ENCODE measurements at places on chromosomes 3 and 15. TPM values are rescaled to one million over a fixed set of nuclear protein-coding genes. Genes with fewer than 3 reads are reported as not detected.

DNA sequence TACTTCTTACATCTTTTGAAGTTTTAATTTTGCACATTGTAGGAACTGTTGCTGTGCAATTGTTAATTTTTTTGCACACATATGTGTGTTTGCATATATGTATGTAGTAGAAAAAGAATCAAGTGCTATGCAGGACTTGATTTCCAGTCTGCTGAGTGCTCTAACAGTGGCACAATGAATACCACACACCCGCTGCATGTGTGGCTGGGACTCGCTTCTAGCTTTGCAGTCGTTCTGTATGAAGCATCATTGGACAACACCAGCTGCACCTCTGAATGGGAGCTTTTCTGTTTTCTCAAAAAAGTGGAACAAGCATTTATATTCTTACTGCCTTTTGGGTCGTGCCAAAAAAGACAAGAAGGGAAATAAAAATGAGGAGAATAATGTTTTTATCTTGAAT, 564.7 kb downstream of the FOXP1 start:
- peaks cover 70% of the 10 kb centered on the region for H3K36me3 ChIP-seq
- peak overlapping the region; percentile 30 for H3K27ac ChIP-seq
- no peak overlapping the region for H3K4me3 ChIP-seq
- peaks cover 53% of the 10 kb centered on the region for H3K4me1 ChIP-seq
- DNase-seq = no peak
- H3K27me3 ChIP-seq = no peaks in the 10 kb centered on the region

- DNase-seq = peak; percentile 61
- H3K4me3 ChIP-seq = no peak overlapping the region
- H3K4me1 ChIP-seq = no peaks in the 10 kb centered on the region
- H3K27ac ChIP-seq = no peak overlapping the region
- no peaks in the 10 kb centered on the region for H3K27me3 ChIP-seq
Measured at GRCh38 chr3:163056874-163057497, 1560.4 kb downstream of the OTOL1 start.

GRCh38 chr15:29451201-29451781, 181.7 kb upstream of the NSMCE3 start:
- H3K36me3 ChIP-seq = no peaks in the 10 kb centered on the region
- no peak for DNase-seq
- H3K4me3 ChIP-seq = no peak overlapping the region
- H3K4me1 ChIP-seq = peaks cover 12% of the 10 kb centered on the region

GRCh38 chr3:159548675-159549335, 439.8 kb upstream of the IL12A start:
- H3K4me1 ChIP-seq = no peaks in the 10 kb centered on the region
- no peak overlapping the region for H3K27ac ChIP-seq
- H3K36me3 ChIP-seq = no peaks in the 10 kb centered on the region
- no peak for DNase-seq

DNA sequence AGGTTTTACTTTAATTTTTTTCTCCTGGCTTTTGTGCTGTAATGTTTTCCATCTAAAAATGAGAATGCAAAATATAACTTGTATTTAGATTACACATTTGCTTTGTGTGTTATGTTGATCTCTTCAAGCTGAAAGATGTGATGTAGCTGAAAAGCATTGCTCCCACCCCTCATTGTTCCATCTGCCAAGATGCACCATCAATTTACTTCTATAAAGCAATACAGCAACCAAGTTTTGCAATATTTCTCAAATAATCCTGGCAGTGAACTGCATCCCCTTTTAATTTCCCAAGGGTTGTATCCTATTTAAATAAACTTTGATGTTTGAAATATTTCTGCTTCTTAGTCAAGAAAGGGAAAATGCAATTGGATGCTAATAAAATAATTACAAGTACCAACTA, 52.6 kb upstream of the DUT start:
- H3K27me3 ChIP-seq = peaks cover 6% of the 10 kb centered on the region
- DNase-seq = no peak
- no peak overlapping the region for H3K4me3 ChIP-seq
- no peaks in the 10 kb centered on the region for H3K4me1 ChIP-seq

DNA sequence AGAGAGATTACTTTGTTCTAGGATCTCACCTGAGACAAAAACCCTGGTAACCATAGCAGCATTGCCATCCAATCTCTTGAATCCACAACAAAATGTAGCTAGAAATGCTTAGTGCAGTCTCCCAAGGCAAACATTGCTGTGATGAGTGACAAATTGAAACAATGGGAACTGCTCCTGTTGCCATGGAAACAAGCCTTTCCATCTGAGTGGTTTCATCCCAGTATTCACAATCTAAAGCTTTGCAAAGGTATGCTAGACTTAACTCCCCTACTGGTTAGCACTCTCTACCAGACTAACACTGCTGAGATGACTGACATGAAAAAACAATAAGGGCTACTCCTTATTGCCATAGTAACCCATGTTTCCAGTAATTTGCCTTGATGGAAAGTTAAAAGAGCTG, 172.6 kb upstream of the CNTN3 start:
- DNase-seq = no peak
- no peak overlapping the region for H3K27ac ChIP-seq
- H3K4me1 ChIP-seq = no peaks in the 10 kb centered on the region
- H3K4me3 ChIP-seq = no peak overlapping the region
- no peaks in the 10 kb centered on the region for H3K27me3 ChIP-seq

- DNase-seq = no peak
- H3K4me1 ChIP-seq = peaks cover 2% of the 10 kb centered on the region
- H3K27me3 ChIP-seq = no peaks in the 10 kb centered on the region
- no peak overlapping the region for H3K27ac ChIP-seq
- H3K36me3 ChIP-seq = no peaks in the 10 kb centered on the region
- no peak overlapping the region for H3K4me3 ChIP-seq
Measured at GRCh38 chr15:64037966-64038365, 8.3 kb downstream of the DAPK2 start.

DNA sequence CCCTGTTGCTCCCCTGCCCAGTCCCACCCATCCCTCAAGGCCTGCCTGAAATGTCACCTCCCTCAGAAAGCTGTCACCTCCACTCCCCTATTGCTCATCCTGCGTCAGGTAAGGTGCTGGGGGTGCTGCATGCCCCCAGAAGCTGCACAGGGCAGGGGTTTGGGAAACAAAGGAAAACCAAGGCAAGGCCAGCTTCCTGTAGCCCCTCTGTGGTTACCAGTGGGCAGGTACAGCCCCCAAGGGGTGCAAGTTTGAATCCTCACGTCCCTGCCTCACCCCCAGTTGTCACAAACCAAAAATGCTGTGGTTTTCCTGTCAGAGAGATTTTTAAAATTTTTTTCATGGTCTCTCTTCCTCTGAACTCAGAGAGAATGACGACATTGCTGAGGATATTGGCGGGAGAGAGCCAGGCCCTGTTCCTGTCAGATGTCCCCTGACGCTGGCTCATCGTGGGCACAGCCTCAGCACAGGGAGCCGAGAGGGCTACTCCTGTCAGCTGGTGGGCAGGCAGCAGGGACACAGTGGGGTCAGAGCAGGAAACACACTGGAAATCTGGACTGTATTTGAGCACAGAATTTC, 27.0 kb downstream of the PSTPIP1 start:
- peaks cover 79% of the 10 kb centered on the region for H3K4me1 ChIP-seq
- peak; percentile 81 for DNase-seq

The CTNNB1 gene
- total RNA-seq = 99.9 TPM

The ZIC4 gene
- not detected for total RNA-seq

The FANCD2OS gene
- total RNA-seq = not detected

The MCF2L2 gene
- total RNA-seq = 3.5 TPM
